RPMI7951 (cell line): ENCODE measurements at places on chromosomes 12 and 14. TPM values are rescaled to one million over a fixed set of nuclear protein-coding genes. Genes with fewer than 3 reads are reported as not detected.

GPRC5A gene
- total RNA-seq: 4.7 and 5.1 TPM in 2 replicates

GLIPR1L1 gene
- not detected in 2 replicates for total RNA-seq

KRT3 gene
- total RNA-seq: 0.12 TPM in 1 of 2 replicates, not detected in the other

IAPP gene
- total RNA-seq: not detected in 2 replicates

LBHD2 gene
- total RNA-seq: not detected in 2 replicates
